Gastrocnemius medialis (tissue), 4 donors: ENCODE measurements at places on chromosomes 5 and 9.

GRCh38 chr9:134391319-134392231 is 65.3 kb downstream of the RXRA start:
- DNase-seq, result no peak

- no peak for DNase-seq
These were observed 167.7 kb downstream of the GRIA1 start for GRCh38 chr5:153658149-153658548.

DNA sequence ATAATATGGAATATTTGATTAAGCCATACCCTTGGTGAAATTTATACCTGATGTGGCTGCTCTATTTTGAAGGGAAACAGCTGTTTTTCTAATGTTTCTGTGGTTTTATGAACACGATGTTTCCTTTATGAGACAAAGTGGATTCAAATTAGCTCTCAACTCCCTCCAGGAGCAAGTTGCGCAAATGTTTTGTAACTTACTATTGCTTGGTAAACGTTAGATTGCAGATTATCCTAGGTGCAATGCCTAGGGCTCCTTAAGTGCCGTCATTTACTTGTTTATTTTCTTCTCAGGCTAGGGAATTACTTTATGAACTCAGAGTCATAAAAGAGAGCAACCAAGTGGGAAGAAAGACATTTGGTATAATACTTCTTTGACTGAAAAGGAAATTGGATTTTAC is 763.1 kb downstream of the TAF11L14 start:
- no peak for DNase-seq

DNA sequence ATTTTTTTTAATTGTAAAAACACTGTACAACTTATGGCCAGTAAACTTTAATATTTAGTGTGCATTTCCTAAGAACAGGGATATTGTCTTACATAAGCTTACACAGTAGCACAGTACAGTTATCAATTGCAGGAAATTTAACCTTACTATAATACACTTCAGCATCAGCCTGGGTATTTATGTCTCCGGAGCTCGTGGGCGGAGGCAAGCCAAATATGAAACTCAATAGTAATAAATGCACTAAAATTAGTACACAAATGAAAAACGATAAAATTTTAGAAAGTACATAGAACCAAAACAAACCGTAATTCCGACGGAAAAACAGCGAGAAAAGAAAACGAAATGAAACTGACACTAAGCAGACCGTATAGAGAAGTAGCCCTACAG is 91.2 kb downstream of the ANXA2R start:
- no peak for DNase-seq

GRCh38 chr9:13744261-13744901 is 464.9 kb upstream of the MPDZ start:
- DNase-seq, result no peak

DNA sequence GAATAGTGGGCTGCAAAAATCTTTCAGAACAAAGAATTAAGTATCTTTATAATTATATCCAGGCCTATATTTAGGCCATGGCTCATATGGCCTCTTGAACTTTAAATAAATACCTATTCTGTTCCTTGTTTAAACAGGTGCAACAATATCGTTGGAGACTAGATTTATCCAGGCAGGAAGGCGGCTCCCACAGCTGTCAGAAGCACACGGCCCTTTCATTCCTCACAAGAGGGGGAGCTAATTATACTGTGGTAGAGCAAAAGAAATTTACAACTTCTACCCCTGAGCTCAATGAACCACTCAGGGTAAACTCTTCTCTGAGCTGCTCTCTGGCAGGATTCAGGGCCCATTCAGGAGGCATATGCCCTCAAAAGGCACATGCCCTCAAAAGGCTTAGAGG is 31.3 kb downstream of the TMEM174 start:
- no peak for DNase-seq

GRCh38 chr9:136847826-136848392 is 1.3 kb upstream of the PHPT1 start:
- peak; percentile 73 for DNase-seq

- DNase-seq, result no peak
These were observed 282.7 kb downstream of the ENC1 start for GRCh38 chr5:74357827-74358226.

GRCh38 chr9:124299515-124300090 is 41.9 kb downstream of the NEK6 start:
- no peak for DNase-seq

GRCh38 chr5:110477911-110478310 is 248.6 kb downstream of the TMEM232 start:
- no peak for DNase-seq

DNA sequence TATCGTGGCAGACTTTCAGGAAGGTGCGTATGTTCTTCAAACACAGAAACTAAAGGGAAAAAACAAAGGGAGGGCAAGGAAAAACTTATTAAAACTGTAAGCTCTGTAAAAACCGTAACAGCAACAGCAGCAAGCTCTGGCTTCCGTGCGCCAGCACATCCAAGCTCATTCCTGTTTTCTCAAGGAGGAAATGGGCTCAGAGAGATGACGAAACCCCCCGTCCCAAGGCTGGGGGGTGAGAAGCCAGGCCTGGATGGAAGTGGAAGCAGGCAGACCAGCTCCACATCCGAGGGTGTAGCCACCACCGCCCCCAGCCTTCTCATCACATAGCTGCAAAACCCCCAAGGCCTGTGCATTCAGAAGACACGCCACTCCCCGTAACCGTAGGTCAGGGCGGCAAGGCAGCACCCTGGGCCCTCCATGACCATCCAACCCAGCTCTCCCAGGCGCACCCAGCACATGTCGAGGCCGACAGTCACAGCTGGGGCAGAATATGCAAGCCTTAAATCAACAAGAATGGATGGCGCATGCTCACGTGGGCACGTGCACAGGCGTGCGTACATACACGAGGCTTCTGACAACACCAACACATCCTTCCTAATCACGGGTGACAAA is 52.8 kb downstream of the VAV2 start:
- no peak for DNase-seq

DNA sequence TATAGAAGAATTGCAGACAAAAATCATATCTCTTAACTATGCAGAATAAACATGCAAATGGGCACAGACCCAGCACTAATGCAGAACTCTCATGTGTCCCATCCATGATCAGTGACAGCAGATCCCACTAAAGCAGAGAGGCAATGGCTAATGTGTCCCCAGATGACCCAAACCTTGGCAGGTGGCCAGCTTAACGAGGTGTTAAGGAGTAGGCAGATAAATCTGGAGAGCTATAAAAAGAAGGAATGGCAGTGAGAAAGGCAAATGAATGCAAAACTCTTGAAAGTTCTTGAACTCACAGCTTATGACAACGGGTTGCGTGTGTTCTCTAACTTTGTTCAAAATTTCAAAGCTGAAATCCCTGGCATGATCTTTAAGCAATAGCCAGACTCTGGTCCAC is 265.4 kb downstream of the RASEF start:
- DNase-seq, result no peak

- no peak for DNase-seq
These were observed 30.3 kb upstream of the HMGCR start for GRCh38 chr5:75306746-75307145.

- no peak for DNase-seq
These were observed 53.9 kb upstream of the TMEM171 start for GRCh38 chr5:73066466-73066865.

DNA sequence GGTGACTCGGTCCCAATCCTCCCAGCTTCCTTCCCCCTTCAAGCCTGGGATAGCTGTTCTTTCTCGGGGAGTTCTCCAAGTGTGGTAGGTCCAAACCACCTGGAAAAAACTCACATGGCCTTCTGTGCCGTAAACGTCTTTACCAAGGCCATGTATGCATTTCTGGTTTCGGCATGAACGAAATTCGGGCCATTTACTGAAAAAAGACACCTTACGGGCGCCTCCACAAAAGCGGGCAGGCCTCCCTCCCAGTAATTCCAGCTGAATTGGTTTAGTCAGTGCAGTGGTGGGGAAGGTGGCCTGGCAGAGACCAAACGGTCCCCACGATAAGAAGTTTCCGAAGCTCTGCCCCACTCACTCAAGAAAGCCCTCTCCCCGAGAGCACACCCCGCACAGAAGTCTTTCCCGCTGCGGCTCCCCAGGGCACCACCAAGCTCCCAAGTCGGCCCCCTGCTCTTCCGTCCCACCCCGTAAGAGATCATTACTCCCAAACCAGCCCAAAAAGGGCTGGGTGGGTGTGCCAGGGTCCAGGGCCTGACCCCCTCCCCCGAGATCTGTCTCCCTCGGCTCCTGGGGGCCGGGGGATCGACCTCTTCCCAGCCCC is 86.3 kb upstream of the MELK start:
- DNase-seq, result peak; percentile 12

DNA sequence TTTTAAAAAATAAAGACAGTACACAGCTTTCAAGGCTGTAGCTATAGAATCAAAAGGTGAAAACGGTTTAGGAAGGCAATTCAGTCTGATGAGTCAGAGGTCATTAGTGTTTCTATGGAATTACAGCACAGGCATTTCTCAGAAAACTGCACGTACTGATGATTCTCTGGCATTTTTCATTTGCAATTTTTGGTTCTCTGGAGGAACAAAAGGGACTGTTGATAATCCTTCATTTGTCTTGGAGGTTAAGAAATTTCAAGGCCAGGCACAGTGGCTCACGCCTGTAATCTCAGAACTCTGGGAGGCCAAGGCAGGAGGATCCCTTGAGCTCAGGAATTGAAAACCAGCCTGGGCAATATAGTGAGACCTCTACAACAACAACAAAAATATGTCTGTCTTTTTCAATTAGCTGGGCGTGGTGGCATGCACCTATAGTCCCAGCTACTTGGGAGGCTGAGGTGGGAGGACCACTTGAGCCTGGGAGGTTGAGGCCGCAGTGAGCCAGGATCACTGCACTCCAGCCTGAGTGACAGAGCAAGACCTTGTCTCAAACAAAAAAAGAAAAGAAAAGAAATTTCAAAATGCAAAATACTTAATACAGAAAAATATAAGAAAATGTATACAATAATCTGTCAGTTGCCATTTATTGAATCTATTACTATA is 27.3 kb downstream of the NR6A1 start:
- DNase-seq, result no peak

- no peak for DNase-seq
These were observed 5.2 kb downstream of the SURF2 start for GRCh38 chr9:133361507-133362092.

DNA sequence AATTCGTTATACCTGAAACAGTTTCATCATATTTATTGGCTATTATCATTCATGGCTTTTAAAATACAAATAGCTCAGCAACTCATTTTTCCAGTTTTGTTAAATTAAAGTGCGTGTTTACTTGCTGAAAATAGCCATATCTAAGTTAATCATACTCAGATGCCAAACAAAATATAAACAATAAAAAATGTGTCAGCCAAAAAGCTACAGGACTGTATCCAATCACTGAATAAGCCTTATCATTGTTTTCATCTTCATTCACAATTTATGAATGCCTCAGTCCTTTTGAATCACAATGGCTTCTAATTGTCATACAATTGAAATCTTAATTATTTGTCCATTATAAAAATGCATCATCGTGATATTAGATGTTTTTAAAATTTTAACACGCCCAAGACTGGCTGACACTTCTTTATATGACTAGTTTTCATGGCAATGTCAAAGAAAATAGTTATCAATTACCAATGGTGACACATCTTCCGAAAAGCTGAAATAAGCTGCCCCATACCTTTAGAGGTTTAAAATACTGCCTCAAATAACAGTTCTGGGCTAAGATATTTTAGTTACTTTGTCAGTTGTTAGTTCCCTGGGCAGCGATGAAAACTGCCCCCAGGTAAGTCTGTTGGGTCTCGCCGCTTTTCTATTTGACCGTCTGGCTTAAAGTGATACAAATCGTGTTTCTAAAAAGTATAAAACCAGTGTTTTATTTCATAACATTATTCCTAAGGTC is 1.8 kb downstream of the NFIB start:
- DNase-seq, result no peak

GRCh38 chr5:157471709-157472108 is 11.7 kb downstream of the NIPAL4 start:
- no peak for DNase-seq

- no peak for DNase-seq
These were observed 116.6 kb downstream of the ADGRV1 start for GRCh38 chr5:90675222-90675621.

- no peak for DNase-seq
These were observed 42.1 kb downstream of the NADK2 start for GRCh38 chr5:36199620-36200019.
